ENCODE measurements at places on chromosomes 7 and 10. TPM values are rescaled to one million over a fixed set of nuclear protein-coding genes. Genes with fewer than 3 reads are reported as not detected.

GRCh38 chr10:101772895-101773761, 2.8 kb downstream of the FGF8 start:
- DNase-seq: no peak

DNA sequence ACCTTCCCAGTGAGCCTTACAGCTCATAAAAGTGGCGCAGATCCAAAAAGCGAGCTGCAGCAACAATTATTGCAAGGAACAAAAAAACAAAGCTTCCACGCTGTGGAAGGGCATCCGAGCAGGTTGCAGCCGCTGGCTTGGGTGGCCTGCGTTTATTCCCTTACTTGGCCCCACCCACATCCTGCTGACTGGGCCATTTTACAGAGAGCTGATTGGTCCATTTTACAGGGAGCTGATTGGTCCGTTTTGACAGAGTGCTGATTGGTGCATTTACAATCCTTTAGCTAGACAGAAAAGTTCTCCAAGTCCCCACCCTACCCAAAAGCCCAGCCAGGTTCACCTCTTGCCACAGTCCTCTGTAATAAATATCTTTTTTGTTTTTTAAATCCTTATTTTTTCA, 85.1 kb downstream of the ADCYAP1R1 start:
- no peak for DNase-seq

GRCh38 chr10:89479771-89480446, 55.5 kb downstream of the SLC16A12 start:
- DNase-seq: no peak

DNA sequence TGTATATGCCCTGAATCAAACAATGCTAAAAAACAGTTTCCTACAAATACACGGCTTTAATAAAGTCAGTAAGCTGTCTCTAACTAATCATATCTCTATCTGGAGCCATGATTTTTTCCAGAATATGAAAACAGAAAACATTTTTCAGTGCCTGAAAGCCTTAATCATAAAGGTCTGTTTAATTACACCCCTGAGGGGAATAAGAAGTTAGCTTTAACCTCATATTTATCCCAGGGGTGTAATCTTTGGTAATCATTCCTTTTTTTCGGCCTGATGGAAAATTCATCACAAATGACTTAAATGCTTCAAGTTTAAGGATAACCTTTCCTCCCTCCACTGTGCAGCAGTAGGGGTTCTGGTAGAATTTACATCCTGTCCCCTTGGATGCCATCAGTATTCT, 124.2 kb downstream of the ATE1 start:
- no peak for DNase-seq

GRCh38 chr10:123998197-123999141, 94.9 kb downstream of the CHST15 start:
- no peak for DNase-seq

GRCh38 chr10:79399223-79399831, 46.1 kb downstream of the ZCCHC24 start:
- DNase-seq: peak; percentile 90

- DNase-seq: no peak
These were observed 124.2 kb downstream of the TES start for GRCh38 chr7:116334555-116334954.

- DNase-seq: no peak
These were observed 86.9 kb downstream of the CARD11 start for GRCh38 chr7:2956526-2957368.

GRCh38 chr7:44313016-44313415, 12.4 kb downstream of the CAMK2B start:
- DNase-seq: no peak

DNA sequence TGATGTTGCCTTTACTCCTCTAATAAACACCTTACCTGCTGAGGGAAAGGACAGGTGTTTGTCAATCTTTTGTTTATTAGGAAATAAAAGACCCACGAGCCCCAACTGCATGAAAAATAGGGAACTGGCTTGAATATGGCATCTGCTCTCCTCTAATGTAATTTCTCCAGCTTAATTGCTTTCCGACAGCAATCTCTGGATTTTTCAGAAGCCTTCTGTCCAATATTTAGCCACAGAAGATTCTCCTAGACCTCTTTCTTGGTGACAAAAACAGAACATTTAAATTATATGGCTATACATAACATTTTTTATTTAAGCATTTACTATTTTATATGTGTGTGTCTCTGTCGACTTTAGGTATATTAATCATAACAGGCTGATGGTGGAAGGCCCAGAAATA, 317.4 kb upstream of the ADARB2 start:
- DNase-seq: no peak

- no peak for DNase-seq
These were observed 179.5 kb upstream of the KLF6 start for GRCh38 chr10:3964516-3964915.

GRCh38 chr7:46387646-46388045, 466.6 kb upstream of the IGFBP3 start:
- no peak for DNase-seq

DNA sequence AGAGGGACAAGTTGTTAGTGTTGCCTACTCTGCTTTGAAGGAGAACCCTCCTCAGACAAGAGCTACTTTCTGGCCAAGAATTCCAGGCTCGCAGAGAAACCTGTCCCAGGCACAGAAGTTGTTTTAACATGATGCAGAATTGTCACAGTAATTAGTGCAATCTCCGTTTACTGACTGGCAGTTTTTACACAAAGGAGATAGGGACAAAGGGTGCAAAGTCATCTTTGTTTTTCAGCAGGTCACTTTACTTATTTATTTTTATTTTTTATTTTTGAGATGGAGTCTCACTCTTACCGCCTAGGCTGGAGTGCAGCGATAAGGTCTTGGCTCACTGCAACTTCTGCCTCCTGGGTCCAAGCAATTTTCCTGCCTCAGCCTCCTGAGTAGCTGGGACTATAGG, 12.3 kb downstream of the TCF7L2 start:
- DNase-seq: no peak

DNA sequence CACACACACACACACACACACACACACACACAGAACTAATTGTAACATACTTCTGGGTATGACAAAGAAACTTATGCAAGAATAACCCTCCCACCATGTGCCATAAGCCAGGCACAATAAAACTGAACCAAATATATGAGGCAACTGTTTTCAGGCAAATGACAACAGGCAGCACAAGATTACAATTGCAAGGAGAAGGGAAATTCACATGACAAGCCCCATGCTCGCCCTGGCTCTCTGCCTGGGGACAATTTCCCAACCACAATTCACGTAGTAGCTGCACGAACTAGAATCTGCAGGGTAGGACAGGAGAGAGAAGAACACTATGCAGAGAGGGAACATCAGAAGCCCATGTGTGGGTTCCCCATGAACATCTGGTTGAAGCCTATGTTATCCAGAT, 143.3 kb downstream of the CALN1 start:
- no peak for DNase-seq

- DNase-seq: no peak
These were observed 47.9 kb downstream of the FHIP2A start for GRCh38 chr10:114869520-114869892.

- DNase-seq: no peak
These were observed 191.3 kb downstream of the HECW1 start for GRCh38 chr7:43303740-43304241.

DNA sequence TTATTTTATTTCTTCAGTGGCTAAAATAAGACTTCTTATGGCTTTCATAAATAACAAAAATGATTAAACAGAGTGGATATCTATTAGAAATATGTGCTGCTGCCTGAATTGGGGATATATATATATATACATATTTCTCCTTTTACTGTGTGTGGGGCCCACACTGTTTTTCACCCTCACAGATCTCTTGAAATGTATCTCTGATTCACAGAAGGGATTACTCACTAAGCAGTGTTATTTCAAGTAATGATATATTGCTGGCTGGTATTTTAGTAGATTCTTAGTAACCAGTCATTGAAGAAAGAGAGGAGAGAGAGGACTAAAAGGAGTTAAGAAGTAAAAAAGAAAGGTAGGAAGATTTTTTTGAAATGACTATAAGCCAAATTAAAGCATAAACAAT, 308.6 kb upstream of the NRP1 start:
- no peak for DNase-seq

FOXI2 gene
- not detected for total RNA-seq

GPC2 gene
- 4.0 TPM for total RNA-seq

LRIT1 gene
- total RNA-seq: not detected

CYP3A5 gene
- total RNA-seq: 144 TPM

SPDYE8 gene
- total RNA-seq: not detected

SEMA3A gene
- total RNA-seq: 3.4 TPM

RNF133 gene
- total RNA-seq: 1.3 TPM

Measured in left colon (tissue), 2 donors.